ENCODE measurements at places on chromosomes 3 and 15. TPM values are rescaled to one million over a fixed set of nuclear protein-coding genes. Genes with fewer than 3 reads are reported as not detected.

The DUSP7 gene
- total RNA-seq, result 27.2 TPM

The UBA3 gene
- 76.6 TPM for total RNA-seq

The CDV3 gene
- total RNA-seq, result 322 TPM

The PXYLP1 gene
- total RNA-seq, result 6.6 TPM

The CX3CR1 gene
- total RNA-seq, result 1.1 TPM

The POLQ gene
- 12.4 TPM for total RNA-seq

The ZDHHC23 gene
- 4.3 TPM for total RNA-seq

The TMEM212 gene
- not detected for total RNA-seq

The GOLGA8R gene
- total RNA-seq, result 0.66 TPM

The TRH gene
- not detected for total RNA-seq

The RBMS3 gene
- total RNA-seq, result 0.33 TPM

The GOLGA6A gene
- total RNA-seq, result not detected

The CGGBP1 gene
- total RNA-seq, result 94.5 TPM

The SHC4 gene
- 5.0 TPM for total RNA-seq

The GHSR gene
- total RNA-seq, result not detected

The HHLA2 gene
- 1.1 TPM for total RNA-seq

The TMCO5A gene
- total RNA-seq, result not detected

The BMF gene
- total RNA-seq, result 16.8 TPM

The CNTN3 gene
- not detected for total RNA-seq

The GOLGA8N gene
- total RNA-seq, result 1.2 TPM

The TERC gene
- total RNA-seq, result 13.7 TPM

The UROC1 gene
- not detected for total RNA-seq

The POLG gene
- 106 TPM for total RNA-seq

The CD276 gene
- 2.4 TPM for total RNA-seq

The ADAMTS17 gene
- 1.9 TPM for total RNA-seq

The PLSCR1 gene
- 19.1 TPM for total RNA-seq

The GCSAM gene
- total RNA-seq, result 4.8 TPM

The LRIG1 gene
- total RNA-seq, result 38.2 TPM

The BTBD1 gene
- total RNA-seq, result 57.7 TPM

The SLC35A5 gene
- total RNA-seq, result 19.8 TPM

The SLC28A2 gene
- not detected for total RNA-seq

The IL20RB gene
- 0.71 TPM for total RNA-seq

The ADPRH gene
- total RNA-seq, result 7.9 TPM

The SNRPN gene
- 44.2 TPM for total RNA-seq

The KLHL40 gene
- not detected for total RNA-seq

The DNAJA4 gene
- total RNA-seq, result 35.3 TPM

The BTD gene
- total RNA-seq, result 5.5 TPM

The TM6SF1 gene
- total RNA-seq, result 0.78 TPM
